ENCODE measurements at places on chromosomes 7 and 10. TPM values are rescaled to one million over a fixed set of nuclear protein-coding genes. Genes with fewer than 3 reads are reported as not detected.

CYP3A4 gene
- not detected for total RNA-seq

SPDYE16 gene
- 0.90 TPM for total RNA-seq

PNLIPRP2 gene
- not detected for total RNA-seq

ANKRD7 gene
- total RNA-seq = not detected

RPEL1 gene
- total RNA-seq = not detected

CLDN12 gene
- total RNA-seq = 30.8 TPM

GIMAP4 gene
- 83.3 TPM for total RNA-seq

ACBD7 gene
- not detected for total RNA-seq

IL2RA gene
- 4.3 TPM for total RNA-seq

TNKS2 gene
- 40.5 TPM for total RNA-seq

PPP1R17 gene
- total RNA-seq = not detected

TMEM176A gene
- 63.7 TPM for total RNA-seq

LYZL1 gene
- total RNA-seq = not detected

CCL26 gene
- total RNA-seq = 1.2 TPM

RGS10 gene
- 31.0 TPM for total RNA-seq

Data from upper lobe of right lung (tissue), 1 donor.